ENCODE measurements at places on chromosomes 13 and 19.

DNA sequence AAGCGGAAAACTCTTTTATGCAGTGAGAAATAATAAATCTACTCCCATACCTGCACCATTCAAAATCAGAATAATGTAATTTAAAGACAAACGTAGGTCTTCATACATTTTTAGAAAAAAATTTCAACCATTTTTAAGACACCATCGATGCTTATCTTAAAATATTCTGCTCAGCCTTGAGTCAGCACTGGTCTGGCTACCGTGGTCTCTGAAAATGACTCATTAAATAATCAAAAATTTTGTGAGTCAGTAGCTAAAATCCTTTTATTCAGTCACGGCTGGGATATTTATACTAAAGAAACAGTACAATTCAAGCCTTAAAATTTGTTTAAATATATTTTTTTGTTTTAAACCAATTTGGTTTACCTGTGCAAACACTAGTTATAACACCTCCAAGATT lies 2862.8 kb upstream of the PCDH20 start:
- no peak for DNase-seq
- no peaks in the 10 kb centered on the region for H3K4me1 ChIP-seq
- no peak overlapping the region for H3K27ac ChIP-seq
- H3K36me3 ChIP-seq: no peaks in the 10 kb centered on the region

DNA sequence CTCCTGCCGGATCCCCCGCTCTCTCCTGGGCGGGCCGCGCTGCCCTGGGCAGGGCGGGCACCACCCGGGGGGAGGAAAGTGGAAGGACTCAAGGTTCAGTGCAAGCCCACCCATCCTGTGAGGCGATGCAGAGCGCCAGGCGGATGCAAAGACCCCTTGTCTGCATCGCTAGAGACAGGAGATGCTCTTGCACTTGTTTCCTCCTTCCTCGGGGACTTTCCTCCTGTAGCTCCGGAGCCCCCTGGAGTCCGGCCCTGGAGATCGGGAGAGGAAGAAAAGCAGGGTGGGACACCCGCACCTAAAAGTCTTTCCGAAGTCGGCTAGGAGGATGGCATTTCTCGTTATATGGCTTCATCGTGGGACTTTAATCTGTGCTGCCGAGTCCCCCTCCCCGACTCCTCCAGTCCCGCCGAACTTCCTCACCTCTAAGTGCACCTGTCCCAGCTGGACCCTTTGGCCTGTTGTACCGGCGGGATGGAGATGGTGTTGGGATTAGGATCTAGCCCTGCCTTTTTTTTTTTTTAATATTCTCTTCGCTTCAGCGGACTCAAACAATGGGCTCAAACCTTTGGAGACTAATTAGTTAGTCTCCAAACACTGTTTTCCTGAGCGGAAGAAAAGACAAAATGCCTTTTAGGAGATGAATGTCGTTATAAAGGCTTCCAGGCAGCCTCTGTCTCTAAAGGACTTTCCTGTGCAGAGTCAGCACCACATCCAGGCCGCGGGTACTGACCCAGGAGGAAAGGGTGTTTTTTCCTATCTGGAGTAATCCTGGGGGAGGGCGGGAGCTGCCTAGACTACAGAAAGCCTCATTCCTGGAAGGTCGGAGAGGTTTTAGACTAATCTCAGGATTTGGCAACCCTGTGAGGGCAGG lies 725 bp downstream of the FAM124A start:
- H3K36me3 ChIP-seq: no peaks in the 10 kb centered on the region
- peaks cover 10% of the 10 kb centered on the region for H3K27me3 ChIP-seq
- H3K4me1 ChIP-seq: peaks cover 4% of the 10 kb centered on the region

- H3K27ac ChIP-seq: no peak overlapping the region
- H3K27me3 ChIP-seq: no peaks in the 10 kb centered on the region
- no peak for DNase-seq
- no peaks in the 10 kb centered on the region for H3K4me1 ChIP-seq
Measured at GRCh38 chr13:112616586-112617362, 28.8 kb upstream of the TUBGCP3 start.

DNA sequence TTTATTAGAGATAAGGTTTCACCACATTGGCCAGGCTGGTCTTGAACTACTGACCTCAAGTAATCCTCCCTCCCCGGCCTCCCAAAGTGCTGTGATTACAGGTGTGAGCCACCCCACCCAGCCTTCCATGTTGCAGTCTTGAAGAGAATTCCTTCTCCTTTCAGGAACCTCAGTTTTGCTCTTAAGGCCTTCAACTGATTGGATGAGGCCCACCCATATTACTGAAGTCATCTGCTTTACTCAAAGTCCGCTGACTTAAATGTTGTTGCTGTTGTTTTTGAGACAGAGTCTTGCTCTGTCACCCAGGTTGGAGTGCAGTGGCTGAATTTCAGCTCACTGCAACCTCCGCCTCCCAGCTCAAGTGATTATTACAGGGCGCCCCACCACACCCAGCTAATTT lies 33.5 kb downstream of the RASL11A start:
- H3K36me3 ChIP-seq: no peaks in the 10 kb centered on the region
- H3K4me1 ChIP-seq: no peaks in the 10 kb centered on the region
- H3K27me3 ChIP-seq: no peaks in the 10 kb centered on the region
- no peak overlapping the region for H3K4me3 ChIP-seq
- H3K27ac ChIP-seq: no peak overlapping the region
- DNase-seq: no peak

DNA sequence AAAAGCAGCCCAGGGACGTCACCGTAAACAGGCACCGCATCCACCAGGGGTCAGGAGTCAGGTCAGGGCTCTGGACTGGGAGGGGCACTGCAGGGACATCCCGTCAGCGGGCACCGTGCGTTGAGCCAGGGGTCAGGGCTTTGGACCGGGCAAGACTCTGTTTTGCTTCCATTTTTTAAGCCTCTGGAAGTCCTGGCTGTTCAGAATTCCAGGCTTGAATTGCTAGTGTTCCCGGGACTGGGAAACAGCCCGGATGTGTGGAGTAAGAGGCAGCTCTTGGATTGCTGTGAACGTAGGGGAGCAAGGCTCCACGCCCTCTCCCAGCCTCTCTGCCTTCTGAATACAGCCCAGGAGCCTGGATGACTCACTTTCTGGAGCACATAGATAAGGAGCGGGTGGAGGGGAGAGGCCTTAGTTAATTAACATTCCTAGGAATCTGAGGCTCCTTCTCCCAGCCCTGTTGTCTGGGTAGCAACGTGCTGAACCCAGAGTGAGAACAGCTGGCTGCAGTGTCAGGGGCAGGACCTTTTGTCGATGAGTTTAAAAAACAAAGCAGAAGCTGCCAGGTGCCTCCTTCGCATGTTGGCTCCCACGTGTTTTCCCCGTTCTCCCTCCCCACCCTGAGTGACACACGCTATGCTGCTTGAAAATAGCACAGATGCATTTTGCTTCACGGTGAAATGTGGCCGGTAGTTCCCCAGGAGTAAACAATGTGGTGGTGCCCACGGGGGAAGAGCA lies 21.9 kb downstream of the ATP11A start:
- H3K4me1 ChIP-seq: peaks cover 5% of the 10 kb centered on the region
- H3K4me3 ChIP-seq: no peak overlapping the region
- no peaks in the 10 kb centered on the region for H3K27me3 ChIP-seq
- DNase-seq: no peak
- H3K27ac ChIP-seq: no peak overlapping the region

DNA sequence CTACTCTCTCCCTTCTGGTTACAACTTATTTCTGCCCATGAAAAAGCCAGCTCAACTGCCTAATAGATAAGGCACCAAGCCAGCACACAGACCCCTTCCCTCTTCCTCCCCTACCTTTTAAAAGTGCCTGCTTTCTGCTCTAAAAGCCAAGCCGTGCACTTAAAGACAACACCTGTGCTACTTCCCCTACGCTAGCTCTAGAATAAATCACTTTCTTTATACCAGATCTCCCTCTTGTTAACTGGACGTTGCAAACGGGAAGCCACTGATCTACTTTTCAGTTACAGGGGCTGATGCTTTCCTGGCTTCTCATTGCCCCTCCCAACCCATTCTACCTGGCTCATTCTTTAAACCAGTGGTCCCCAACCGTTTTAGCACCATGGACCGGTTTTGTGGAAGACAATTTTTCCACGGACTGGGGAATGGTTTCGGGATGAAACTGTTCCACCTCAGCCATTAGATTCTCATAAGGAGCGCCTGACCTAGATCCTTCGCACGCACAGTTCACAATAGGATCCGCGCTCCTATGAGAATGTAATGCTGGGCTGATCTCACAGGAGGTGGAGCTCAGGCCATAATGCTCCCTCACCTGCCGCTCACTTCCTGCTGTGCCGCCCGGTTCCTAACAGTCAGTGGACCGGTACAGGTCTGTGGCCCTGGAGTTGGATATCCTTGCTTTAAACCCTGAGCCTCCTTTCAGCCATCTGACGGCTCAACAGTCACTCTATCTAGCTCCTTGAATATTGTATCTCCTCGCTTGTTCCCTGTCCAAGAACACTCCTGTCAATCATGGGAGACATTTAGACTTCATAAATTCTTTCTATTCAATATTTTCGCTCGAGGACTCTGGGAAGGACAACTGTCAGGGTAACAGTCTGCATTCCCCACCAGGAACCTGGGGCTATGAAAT lies 841 bp upstream of the ZNF223 start:
- no peak for DNase-seq
- H3K4me3 ChIP-seq: peak overlapping the region; percentile 58
- no peaks in the 10 kb centered on the region for H3K4me1 ChIP-seq
- H3K27ac ChIP-seq: peak overlapping the region; percentile 53
- H3K27me3 ChIP-seq: no peaks in the 10 kb centered on the region

GRCh38 chr13:98722958-98723357 lies 29.5 kb downstream of the SLC15A1 start:
- H3K4me3 ChIP-seq: no peak overlapping the region
- no peaks in the 10 kb centered on the region for H3K27me3 ChIP-seq
- no peak for DNase-seq
- no peaks in the 10 kb centered on the region for H3K4me1 ChIP-seq
- no peak overlapping the region for H3K27ac ChIP-seq

DNA sequence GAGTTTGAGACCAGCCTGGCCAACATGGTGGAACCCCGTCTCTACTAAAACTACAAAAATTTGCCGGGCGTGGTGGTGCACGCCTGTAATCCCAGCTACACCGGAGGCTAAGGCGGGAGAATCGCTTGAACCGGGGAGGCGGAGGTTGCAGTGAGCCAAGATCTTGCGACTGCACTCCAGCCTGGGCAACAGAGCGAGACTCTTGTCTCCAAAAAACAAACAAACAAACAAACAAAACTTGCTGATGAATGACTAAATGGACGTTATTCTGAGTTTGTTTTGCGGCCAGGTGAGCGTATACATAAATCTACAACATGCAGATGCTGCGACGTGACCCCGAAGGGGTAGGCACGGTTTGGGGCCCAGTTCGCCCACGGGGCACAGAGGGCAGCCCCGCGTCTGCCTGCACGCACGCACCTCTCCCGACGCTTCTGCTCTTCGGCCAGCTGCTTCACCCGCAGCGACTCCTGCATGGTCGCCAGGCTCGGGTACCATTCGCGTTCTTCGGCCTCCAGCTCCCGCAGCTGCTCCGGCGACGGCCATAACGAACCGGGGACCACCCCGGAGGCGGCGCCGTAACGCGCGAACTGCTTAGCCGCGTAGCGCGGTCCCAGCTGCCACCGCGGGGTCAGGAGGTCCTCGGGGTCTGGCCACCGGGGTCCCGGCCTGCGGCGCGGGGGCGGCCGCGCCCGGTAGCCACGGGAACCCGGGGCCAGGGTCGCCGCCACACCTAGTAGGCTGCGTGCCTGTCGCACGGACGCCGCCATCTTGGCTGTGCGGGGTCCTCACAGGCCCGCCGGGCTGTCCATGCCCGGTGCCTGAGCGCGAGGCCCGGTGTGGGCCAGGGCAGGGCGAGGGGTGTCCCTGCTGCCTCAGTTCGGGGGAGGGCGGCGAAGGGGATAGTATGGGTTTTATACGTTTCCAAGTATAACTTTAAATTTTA lies at the start of gene GADD45GIP1:
GADD45GIP1 (minus strand) TSS at position 778 of the 943 bp plus-strand sequence; CDS start at position 767, 11 bp downstream.
- peak within 1 kb of the TSS; percentile 81 for H3K27ac ChIP-seq
- DNase-seq: peak; percentile 82
- H3K4me1 ChIP-seq: peaks cover 11% of the 10 kb centered on the region
- H3K36me3 ChIP-seq: peaks cover 28% of the 10 kb centered on the region
- peak within 1 kb of the TSS; percentile 84 for H3K4me3 ChIP-seq

- H3K36me3 ChIP-seq: no peaks in the 10 kb centered on the region
- H3K4me1 ChIP-seq: no peaks in the 10 kb centered on the region
- DNase-seq: no peak
- no peak overlapping the region for H3K4me3 ChIP-seq
- no peak overlapping the region for H3K27ac ChIP-seq
Measured at GRCh38 chr13:30082391-30082790, 225.0 kb downstream of the KATNAL1 start.

GRCh38 chr19:19645233-19645870 lies 1.9 kb upstream of the GMIP start:
- peaks cover 3% of the 10 kb centered on the region for H3K36me3 ChIP-seq
- DNase-seq: no peak

DNA sequence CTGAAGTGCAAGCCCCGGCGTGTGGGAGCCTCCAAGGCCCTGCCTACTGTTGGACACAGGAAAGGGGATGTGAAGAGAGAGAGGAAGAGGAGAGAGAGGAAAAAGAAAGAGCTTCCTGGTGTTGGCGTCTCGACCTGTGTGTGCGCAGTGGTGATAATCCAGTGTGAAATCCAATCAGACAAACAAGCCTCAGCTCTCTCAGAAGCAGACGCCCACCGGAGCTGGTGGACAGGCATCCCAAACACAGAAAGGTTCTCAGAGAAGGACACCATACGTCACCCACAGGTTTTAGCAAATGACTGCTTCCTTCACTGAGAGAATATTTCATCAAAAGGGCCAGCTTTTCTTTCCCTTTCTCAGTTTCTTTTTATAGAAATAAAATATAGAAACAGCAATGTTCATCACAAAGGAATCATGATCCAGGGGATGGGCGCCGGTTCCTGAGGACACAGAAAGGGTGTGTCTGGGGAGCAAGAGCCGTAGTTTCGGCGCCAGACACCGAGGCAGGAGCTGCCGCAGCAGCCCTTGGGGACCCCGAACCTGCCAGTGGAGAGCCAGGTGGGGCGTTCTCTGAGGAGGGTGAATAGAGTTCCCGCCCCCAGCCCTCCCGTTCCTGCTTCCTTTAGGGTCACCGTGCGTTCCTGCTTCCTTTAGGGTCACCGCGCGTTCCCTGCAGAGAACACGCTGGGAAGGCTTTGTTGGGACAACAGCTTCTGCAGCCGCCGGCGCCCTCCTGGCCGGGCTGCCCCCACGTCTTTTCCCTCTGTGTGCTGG lies 145.8 kb upstream of the SOX1 start:
- H3K36me3 ChIP-seq: no peaks in the 10 kb centered on the region
- no peaks in the 10 kb centered on the region for H3K27me3 ChIP-seq
- H3K4me3 ChIP-seq: no peak overlapping the region
- DNase-seq: no peak
- H3K27ac ChIP-seq: no peak overlapping the region
- H3K4me1 ChIP-seq: no peaks in the 10 kb centered on the region
